RPMI7951 (cell line): ENCODE measurements at places on chromosomes 7 and 10. TPM values are rescaled to one million over a fixed set of nuclear protein-coding genes. Genes with fewer than 3 reads are reported as not detected.
A peak's percentile ranks its signal among the peaks of the same experiment; 100 is the strongest.

Gene SNCG
- total RNA-seq, result 0.59 and 1.6 TPM in 2 replicates

Gene CRYGN
- not detected in 2 replicates for total RNA-seq

GRCh38 chr7:140425718-140426117 lies 21.9 kb downstream of the RAB19 start:
- no peak for DNase-seq

- no peak for DNase-seq
Measured at GRCh38 chr10:88526501-88527105, 56.5 kb downstream of the RNLS start.

DNA sequence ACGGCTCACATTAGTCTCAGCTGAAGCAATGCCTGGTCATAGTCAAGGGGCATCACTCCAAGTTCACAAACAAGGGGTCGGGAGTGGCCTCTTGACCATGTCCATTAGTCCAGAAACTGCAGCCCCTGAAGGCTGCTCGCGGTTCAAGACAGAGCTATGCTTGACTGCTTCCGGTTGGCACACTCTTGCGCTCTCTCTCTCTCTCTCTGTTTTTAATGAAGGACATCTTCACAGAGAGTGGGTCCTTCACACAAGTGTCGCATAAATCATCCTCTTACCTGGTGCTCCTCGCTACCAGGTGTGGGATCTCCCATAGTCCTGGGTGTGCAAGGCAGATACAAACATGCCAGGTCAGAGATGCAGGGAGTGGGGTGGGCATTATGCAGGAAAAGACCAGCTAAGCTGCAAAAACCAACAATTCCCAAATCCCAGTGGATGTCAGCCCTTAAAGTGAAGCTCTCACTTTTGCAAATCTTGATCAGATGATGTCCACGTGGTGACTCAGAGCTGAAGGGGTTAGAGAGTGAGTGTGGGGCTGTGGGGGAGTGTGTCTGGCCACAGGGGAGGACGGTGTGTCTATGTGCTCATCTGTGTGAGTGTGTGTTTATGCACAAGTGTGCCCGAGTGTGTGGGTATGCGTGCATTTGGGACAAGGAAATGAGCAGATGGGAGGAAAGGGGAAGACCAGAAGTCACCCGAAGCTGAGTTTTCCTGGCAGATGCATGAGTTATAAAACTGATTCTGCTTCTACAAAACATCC lies 83.7 kb upstream of the PPP2R2D start:
- no peak for DNase-seq

DNA sequence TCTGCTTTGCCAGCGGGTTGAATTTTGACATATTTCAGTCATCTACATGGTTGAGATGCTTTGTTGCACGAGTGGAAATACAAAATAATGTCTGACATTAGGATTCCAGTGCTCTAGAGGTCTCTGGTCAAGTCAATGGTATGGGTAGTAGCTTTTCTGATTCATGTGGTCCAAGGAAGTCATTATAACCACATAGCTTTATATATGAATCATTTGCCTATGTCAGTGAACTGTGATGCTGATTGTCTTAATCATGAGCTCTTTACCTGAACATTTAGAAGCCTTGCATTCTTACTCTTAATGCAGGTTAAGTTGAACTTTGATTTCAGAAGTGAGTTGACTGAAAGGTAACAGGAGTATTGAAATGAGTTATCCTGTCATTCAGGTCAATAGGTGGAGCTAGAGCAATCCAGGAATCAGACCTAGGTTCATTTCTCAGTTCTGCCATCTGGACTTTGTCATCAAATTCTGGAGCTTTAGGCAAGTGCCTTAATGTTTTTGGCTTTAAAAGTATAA lies 3.3 kb downstream of the MAPK8 start:
- DNase-seq, result peak; percentile 75

DNA sequence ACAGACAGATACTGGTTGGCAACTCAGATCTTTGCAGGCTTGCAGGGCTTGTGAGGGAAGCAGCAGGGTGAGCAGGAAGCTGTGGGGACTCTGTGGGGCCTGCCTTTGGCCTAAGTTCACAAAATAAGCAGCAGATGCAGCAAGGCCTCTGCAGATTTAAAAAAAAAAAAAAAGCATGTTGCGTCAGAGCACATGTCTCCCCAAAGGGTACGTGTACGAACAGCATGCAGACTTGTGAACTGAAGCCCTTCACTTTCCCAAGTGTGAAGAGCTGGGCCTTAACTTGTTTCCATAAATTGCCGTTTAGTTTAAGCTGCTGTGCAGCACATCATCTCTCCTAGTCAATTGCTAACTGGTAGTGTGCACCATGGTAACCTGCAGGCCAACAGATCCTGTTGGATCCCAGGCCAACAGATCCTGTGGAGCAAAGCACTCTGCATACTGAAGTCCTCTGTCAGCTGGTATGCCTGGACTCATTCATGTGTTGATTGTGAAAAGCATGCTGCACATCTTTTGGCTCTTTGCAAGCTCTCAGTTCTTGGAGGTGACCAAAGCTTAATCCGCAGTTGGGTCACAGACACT lies 10.8 kb upstream of the XPNPEP1 start:
- no peak for DNase-seq
